ENCODE measurements at places on chromosomes 6 and 20.

GRCh38 chr6:134256862-134257261 is 61.0 kb downstream of the SGK1 start:
- no peaks in the 10 kb centered on the region for H3K27me3 ChIP-seq
- H3K4me3 ChIP-seq: no peak overlapping the region
- DNase-seq: no peak
- peaks cover 6% of the 10 kb centered on the region for H3K36me3 ChIP-seq
- H3K4me1 ChIP-seq: peaks cover 3% of the 10 kb centered on the region
- H3K27ac ChIP-seq: no peak overlapping the region

DNA sequence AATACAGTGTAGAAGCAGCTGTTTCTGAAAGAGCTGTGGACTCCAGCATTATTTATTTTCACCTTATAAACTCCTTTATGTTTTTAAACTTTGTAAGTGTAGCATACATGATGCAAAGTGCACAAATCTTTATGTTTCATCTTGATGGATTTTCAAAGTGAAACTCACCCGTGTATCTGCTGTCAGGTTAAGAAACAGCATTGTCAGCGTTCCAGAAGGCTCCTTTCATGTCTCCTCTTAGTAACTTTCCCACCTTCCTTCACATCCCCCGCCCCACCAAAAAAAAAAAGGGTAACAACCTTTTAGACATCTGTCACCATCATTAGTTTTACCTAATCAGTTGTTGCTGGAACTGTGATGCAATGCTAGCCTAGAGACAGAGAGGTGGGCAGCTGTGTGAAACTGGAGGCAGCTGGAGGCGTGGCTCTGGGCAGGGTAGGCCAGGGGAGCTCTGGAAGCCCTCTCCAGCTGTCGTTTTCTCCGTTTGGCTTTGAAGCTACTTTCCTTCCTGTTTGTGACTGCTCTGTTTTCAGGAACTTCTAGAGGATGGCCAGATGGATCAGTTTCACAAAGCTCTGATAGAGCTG is 7.2 kb downstream of the ACTR5 start:
- no peaks in the 10 kb centered on the region for H3K27me3 ChIP-seq
- H3K4me3 ChIP-seq: no peak overlapping the region
- H3K36me3 ChIP-seq: peaks cover 21% of the 10 kb centered on the region
- H3K4me1 ChIP-seq: peaks cover 1% of the 10 kb centered on the region

DNA sequence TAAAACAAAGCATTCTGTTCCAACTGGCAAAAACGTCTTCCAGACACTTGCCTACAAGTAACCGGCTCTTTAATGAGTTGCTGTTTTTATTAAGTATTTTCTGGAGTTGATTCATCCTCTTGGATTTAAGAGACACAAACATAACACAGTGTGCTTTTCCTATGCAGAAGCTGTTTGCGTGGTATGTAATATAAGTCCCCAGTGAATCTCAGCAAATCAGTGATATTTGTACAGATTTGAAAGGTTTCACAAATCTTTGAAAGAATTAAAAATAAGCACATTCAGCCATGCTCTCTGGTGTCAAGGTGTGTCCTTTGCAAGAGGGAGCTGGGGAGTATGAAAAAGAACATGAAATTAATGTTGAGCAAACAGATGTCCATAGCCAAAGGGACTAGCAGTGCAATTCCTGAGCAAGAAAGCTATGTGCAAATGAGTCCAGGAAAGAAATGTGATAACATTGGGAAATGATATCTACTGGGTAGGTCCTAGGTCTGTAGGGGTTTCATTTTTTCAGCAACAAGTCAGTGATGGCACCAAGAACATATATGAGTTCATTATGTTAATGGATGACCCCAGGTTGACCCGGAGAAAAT is 170.1 kb upstream of the PHACTR1 start:
- no peak overlapping the region for H3K4me3 ChIP-seq
- H3K36me3 ChIP-seq: no peaks in the 10 kb centered on the region
- H3K4me1 ChIP-seq: no peaks in the 10 kb centered on the region
- no peak overlapping the region for H3K27ac ChIP-seq

- no peak overlapping the region for H3K4me3 ChIP-seq
- no peak for DNase-seq
These were observed 113.6 kb downstream of the HDGFL1 start for GRCh38 chr6:22682979-22683378.

DNA sequence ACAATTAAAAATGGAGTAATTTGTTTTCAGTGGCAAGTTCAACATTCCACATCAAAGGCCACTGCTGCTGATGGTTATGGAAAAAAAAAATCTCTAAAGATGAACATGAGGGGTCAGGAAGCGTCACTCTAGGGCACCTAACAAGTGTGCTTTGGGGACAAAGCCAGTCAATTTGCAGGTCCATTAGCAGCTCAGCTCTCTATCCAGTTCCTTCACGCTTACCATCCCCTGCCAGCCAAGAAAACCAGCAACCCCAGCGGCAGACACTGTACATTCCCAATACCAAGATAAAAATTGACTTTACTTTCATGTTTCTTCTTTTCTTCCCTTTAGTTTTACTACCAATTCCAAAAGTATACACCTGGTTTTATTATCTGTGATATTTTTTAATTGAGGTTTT is 10.1 kb downstream of the RFX6 start:
- H3K4me1 ChIP-seq: no peaks in the 10 kb centered on the region
- DNase-seq: no peak
- H3K4me3 ChIP-seq: no peak overlapping the region
- no peaks in the 10 kb centered on the region for H3K36me3 ChIP-seq

GRCh38 chr6:45902984-45903383 is 112.7 kb downstream of the CLIC5 start:
- DNase-seq: no peak
- peaks cover 2% of the 10 kb centered on the region for H3K27me3 ChIP-seq
- H3K27ac ChIP-seq: no peak overlapping the region

Data from activated naive CD8-positive, alpha-beta T cell treated with anti-CD3 and anti-CD28 coated beads, Interleukin-2, amount 10 ng/mL, durations not matched to agents 7 days and 5 days (primary cell).